ENCODE measurements at places on chromosomes 16 and 17.

GRCh38 chr16:76226011-76226410 lies 51.2 kb upstream of the CNTNAP4 start:
- no peaks in the 10 kb centered on the region for H3K4me1 ChIP-seq
- no peaks in the 10 kb centered on the region for H3K27me3 ChIP-seq
- H3K4me3 ChIP-seq: no peak overlapping the region
- no peak overlapping the region for H3K27ac ChIP-seq
- no peak for DNase-seq

- no peaks in the 10 kb centered on the region for H3K36me3 ChIP-seq
- peaks cover 9% of the 10 kb centered on the region for H3K4me1 ChIP-seq
- no peaks in the 10 kb centered on the region for H3K27me3 ChIP-seq
- H3K27ac ChIP-seq: no peak overlapping the region
These were observed 73.7 kb downstream of the SREBF1 start for GRCh38 chr17:17763136-17763535.

GRCh38 chr17:8059131-8059530 lies 20.3 kb downstream of the ALOX15B start:
- H3K36me3 ChIP-seq: no peaks in the 10 kb centered on the region
- DNase-seq: no peak
- H3K4me3 ChIP-seq: peak overlapping the region; percentile 29
- no peaks in the 10 kb centered on the region for H3K27me3 ChIP-seq
- H3K27ac ChIP-seq: peak overlapping the region; percentile 95

DNA sequence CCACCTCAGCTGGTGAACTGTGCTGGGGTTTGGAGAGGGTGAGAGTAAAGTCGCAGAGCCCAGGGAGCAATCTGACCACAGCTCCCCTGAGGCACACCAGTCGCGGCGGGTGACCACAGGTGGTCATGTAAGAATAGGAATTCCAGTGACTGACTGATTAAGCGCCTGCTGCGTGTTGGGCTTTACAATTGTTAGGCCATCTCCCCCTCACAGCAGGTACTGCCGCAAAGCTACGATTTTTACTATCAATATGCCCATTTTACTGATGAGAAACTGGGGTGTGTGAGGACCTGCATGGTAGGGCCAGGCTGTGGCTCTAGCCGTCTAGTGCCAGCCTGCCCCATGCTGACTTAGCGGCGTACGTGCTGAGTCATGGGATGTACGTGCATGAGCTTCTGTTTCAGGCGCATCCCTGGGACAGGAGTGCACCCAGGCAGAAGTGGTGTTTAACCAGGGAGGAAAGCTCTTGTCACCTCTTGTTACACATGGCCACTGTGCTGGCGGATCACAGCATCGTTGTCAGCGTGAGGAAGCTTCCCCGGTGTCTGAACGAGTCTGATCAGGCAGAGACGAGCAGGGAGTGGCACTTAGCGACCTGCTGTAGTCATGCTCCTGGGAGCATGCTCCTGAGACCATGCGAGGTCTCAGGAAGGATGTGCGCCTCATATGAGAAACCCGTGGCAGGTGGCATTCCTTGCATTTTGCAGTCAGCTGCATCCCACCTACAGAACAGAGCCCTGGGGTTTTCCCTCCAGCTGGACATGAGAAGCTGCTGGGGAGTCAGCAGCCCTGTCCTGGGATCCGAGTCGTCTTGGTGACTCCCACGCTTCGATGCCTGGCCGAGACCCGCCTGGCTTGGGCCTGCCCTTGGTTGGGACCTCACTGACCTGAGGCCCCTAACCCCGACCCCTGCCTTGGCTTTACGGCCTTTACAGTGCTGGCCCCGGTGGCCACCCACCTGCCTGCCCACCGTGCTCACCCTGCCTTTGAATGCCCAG lies 163.7 kb upstream of the CHMP6 start:
- no peak overlapping the region for H3K4me3 ChIP-seq
- H3K4me1 ChIP-seq: peaks cover 3% of the 10 kb centered on the region
- no peak overlapping the region for H3K27ac ChIP-seq
- no peaks in the 10 kb centered on the region for H3K27me3 ChIP-seq
- H3K36me3 ChIP-seq: no peaks in the 10 kb centered on the region

GRCh38 chr17:79939755-79940458 lies 95.8 kb downstream of the TBC1D16 start:
- no peak overlapping the region for H3K27ac ChIP-seq
- peaks cover 6% of the 10 kb centered on the region for H3K36me3 ChIP-seq
- H3K4me3 ChIP-seq: no peak overlapping the region
- H3K4me1 ChIP-seq: no peaks in the 10 kb centered on the region
- H3K27me3 ChIP-seq: no peaks in the 10 kb centered on the region

DNA sequence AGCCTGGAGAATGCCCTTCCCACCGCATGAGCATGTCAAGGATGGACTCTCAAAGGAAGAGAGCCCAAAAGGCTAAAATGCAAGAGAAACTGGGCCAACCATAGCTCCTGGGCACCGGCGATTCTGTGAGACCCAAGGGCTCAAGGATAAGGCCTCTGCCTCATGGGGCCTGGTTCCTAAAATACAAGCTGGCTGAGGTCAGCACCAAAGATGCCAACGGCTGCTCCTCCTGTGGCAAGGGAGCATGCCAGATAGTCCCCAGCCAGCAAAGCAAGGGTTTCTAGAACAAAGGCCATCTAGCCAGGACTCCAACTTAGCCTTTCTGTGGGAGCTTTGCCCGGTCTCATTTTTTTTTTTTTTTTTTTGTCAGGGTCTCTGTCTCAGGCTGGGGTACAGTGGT lies 20.1 kb downstream of the GPRC5B start:
- H3K4me3 ChIP-seq: no peak overlapping the region
- H3K4me1 ChIP-seq: no peaks in the 10 kb centered on the region
- H3K27ac ChIP-seq: no peak overlapping the region
- no peaks in the 10 kb centered on the region for H3K27me3 ChIP-seq
- no peaks in the 10 kb centered on the region for H3K36me3 ChIP-seq

DNA sequence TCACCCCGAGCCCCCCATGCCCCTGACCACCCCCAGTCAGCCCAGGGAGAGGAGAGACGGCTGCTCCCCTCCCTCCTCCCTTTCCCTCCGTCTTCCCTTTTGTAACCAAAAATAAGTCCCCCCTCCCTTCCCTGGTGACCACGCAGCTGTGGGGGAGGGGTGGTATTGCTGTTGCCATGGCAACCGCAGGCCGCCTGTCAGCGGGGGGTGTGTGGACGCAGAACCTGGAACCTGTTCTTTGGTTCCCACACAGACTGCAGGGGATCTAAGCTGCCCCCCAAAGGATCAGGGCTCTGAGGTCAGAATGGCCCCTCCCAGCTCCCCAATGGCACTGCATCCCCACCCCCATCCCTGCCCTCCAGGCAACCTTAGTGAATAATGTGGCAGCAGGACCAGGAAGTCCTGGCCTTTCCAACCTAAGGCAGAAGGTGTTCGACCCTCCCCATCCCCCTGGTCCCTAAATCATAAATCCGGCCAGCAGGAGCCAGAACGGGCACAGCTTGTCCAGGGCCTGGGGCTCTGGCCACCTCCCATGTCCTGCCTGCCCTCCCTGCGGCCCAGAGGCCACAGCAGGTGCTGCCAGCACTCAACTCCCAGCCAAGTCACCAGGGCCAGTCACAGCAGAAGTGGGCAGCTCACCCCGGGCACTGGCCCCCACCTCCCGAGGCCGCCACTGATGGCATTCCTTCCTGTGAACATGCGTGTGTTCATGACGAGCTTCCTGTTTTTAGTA lies 12.0 kb downstream of the CA4 start:
- no peak overlapping the region for H3K27ac ChIP-seq
- no peak for DNase-seq
- no peaks in the 10 kb centered on the region for H3K4me1 ChIP-seq
- no peak overlapping the region for H3K4me3 ChIP-seq
- peaks cover 2% of the 10 kb centered on the region for H3K27me3 ChIP-seq
- no peaks in the 10 kb centered on the region for H3K36me3 ChIP-seq

GRCh38 chr17:12536472-12536871 lies 129.2 kb upstream of the MYOCD start:
- no peaks in the 10 kb centered on the region for H3K27me3 ChIP-seq
- H3K27ac ChIP-seq: no peak overlapping the region
- H3K4me3 ChIP-seq: no peak overlapping the region
- no peak for DNase-seq
- no peaks in the 10 kb centered on the region for H3K4me1 ChIP-seq

- DNase-seq: no peak
- no peaks in the 10 kb centered on the region for H3K36me3 ChIP-seq
- H3K4me1 ChIP-seq: no peaks in the 10 kb centered on the region
- no peak overlapping the region for H3K27ac ChIP-seq
- H3K4me3 ChIP-seq: no peak overlapping the region
- H3K27me3 ChIP-seq: no peaks in the 10 kb centered on the region
These were observed 125.8 kb downstream of the CCDC182 start for GRCh38 chr17:57619061-57619937.

- peak; percentile 63 for DNase-seq
- H3K4me1 ChIP-seq: peaks cover 13% of the 10 kb centered on the region
- peak overlapping the region; percentile 3 for H3K27ac ChIP-seq
- H3K27me3 ChIP-seq: no peaks in the 10 kb centered on the region
- no peak overlapping the region for H3K4me3 ChIP-seq
These were observed 6.9 kb downstream of the KRT24 start for GRCh38 chr17:40696651-40697072.

DNA sequence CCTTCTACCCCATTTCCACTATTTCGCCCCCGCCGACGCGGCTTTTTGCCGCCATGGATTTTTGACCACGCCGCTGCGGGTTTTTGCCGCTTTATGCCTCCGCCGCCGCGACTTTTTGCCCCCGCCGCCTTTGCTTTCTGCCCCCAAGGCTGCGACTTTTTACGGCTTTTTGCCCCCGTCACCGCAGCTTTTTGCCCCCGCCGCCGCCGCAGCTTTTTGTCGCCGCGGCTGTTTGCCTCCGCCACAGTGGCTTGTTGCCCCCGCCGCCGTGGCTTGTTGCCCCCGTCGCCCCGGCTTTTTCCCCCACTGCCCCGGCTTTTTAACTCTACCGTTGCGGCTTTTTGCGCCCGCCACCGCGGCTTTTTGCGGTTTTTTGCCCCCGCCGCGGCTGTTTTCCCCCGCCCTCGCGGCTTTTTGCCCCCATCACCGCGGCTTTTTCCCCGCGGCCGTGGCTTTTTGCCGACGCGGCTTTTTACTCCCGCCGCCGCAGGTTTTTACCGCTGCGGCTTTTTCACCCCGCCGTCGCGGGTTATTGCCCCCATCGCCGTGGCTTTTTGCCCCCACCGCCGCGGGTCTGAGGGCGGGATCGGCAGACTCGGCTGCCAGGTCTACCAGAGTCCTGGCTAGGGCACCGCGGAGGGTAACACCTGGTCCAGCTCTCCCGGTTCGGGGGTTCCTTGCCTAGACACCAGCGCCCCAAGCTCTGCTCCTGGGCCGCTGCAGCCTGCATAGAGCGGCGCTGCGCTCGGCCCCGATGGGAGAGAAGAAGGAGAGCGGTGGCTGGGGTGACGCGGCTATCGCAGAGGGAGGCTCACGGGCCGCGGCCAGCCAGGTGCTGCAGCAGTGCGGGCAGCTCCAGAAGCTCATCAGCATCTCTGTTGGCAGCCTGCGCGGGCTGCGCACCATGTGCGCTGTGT lies 562.7 kb upstream of the WSB1 start:
- H3K36me3 ChIP-seq: no peaks in the 10 kb centered on the region
- no peaks in the 10 kb centered on the region for H3K4me1 ChIP-seq
- no peaks in the 10 kb centered on the region for H3K27me3 ChIP-seq
- H3K4me3 ChIP-seq: no peak overlapping the region
- DNase-seq: no peak
- H3K27ac ChIP-seq: no peak overlapping the region

- DNase-seq: no peak
- H3K27me3 ChIP-seq: no peaks in the 10 kb centered on the region
- H3K4me3 ChIP-seq: no peak overlapping the region
- H3K4me1 ChIP-seq: no peaks in the 10 kb centered on the region
- H3K27ac ChIP-seq: no peak overlapping the region
These were observed 81.3 kb downstream of the CBLN1 start for GRCh38 chr16:49200223-49200820.

- H3K36me3 ChIP-seq: no peaks in the 10 kb centered on the region
- no peaks in the 10 kb centered on the region for H3K27me3 ChIP-seq
- DNase-seq: no peak
- H3K27ac ChIP-seq: no peak overlapping the region
These were observed 28.1 kb upstream of the ITGA2B start for GRCh38 chr17:44417553-44417952.

DNA sequence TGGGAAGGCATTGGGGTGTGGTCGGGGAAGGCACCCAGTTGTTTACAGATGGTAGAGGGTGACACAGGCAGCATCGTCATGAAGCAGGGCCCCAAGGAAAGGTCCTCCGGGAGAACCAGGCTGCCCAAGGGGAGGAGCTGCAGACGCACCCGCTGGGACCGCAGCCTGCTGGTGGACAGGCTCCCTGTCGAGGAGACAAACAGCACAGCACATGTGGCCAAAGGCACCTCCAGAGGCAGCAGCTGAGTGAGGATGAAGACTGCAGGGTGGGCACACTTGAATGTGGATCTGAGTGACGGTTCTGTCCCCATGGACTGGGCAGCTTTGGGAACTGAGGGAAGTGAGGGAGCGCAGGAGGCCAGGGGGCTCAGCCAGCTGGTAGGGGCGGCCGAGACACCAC lies 12.4 kb downstream of the CHMP1A start:
- no peak for DNase-seq
- H3K4me1 ChIP-seq: no peaks in the 10 kb centered on the region
- peaks cover 23% of the 10 kb centered on the region for H3K36me3 ChIP-seq
- H3K27me3 ChIP-seq: no peaks in the 10 kb centered on the region

GRCh38 chr16:29975811-29976511 lies 2.3 kb downstream of the TAOK2 start:
- H3K4me1 ChIP-seq: peaks cover 13% of the 10 kb centered on the region
- H3K4me3 ChIP-seq: no peak overlapping the region
- peak overlapping the region; percentile 29 for H3K27ac ChIP-seq

GRCh38 chr17:59464246-59464645 lies 101.2 kb upstream of the DHX40 start:
- no peaks in the 10 kb centered on the region for H3K27me3 ChIP-seq
- DNase-seq: no peak
- H3K4me3 ChIP-seq: no peak overlapping the region
- no peaks in the 10 kb centered on the region for H3K36me3 ChIP-seq
- H3K4me1 ChIP-seq: no peaks in the 10 kb centered on the region
- H3K27ac ChIP-seq: no peak overlapping the region

DNA sequence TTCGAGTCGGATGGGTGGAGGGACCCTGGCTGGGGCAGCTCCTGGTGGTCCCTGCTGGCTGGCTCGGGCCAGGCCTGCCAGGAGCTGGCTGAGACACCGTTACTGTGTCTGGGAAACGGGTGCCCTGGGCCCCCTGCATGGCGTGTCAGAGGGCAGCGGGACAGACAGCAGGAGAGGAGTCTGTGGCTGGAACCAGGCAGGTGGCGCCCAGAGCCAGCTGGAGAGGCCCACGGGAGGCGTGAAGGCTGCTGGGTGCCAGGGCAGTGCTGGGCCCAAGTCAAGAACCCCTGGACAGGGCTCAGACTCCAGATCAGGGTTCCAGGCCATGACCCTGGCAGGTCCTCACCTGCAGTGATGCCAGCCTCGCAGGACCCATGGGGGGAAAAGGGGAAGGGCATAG lies 16.6 kb downstream of the SOX8 start:
- no peak overlapping the region for H3K27ac ChIP-seq
- no peaks in the 10 kb centered on the region for H3K36me3 ChIP-seq
- no peaks in the 10 kb centered on the region for H3K4me1 ChIP-seq
- no peak overlapping the region for H3K4me3 ChIP-seq
- DNase-seq: no peak
- no peaks in the 10 kb centered on the region for H3K27me3 ChIP-seq
